HT1080 (cell line): ENCODE measurements at places on chromosomes 5 and 9.
A peak's percentile ranks its signal among the peaks of the same experiment; 100 is the strongest.

- no peak for DNase-seq
Observed at GRCh38 chr5:84986688-84987087, 602.0 kb upstream of the EDIL3 start.

DNA sequence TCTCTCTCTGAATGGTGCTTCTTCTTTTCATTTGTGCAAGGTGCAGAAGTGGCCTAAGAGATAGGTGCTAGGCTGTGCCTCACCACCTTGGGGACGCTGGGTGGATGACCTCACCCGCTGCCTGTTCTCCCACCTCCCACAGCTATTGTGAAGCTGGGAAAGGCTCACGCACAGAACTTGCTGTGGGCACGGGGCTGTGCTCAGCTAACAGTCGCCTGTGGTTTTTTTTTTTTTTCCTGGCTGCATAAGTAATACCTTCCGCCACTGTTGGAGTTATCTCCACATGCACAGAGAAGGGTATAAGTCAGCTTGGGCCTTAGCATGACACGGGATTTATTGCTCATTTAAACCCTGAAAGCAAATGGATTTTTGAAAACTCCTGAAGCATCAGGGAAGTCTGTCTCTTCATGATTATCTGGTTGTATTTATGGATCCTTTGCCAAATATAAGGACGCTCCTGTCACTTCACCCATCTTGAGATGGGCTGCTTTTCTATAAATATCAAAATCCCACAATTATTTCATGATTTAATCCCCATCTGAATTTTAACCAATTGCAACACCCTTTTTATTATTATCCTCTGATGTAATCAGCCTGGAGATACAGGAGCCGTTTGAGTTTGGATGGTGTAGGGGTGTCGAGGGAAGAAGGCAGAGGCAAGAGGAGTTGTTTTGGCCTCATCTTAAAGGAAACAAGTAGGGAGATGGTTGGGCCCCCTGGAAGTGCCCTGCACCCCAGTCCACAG lies 9.0 kb downstream of the DBH start:
- no peak for DNase-seq

DNA sequence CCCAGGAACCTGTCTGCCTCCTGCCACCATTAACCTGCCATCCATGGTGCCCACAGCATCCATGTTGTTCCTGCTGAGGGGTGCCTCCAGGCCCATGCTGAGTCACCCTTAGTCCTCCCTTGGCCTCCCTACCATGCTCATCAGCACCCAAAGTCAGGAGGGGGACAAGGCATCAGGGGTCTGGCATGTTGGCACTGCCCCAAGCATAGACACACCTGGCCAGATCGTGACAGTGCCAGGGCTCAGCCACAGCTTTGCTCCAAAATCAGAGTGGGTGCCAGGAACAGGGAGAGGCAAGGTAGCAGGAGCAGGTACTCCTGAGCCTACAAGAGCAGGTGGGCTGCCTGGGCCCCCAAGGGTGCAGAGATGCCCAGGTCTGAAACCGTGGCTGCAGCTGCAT lies 566.6 kb downstream of the TLE1 start:
- DNase-seq = no peak

- peak; percentile 47 for DNase-seq
Observed at GRCh38 chr9:120532475-120532874, 47.5 kb downstream of the CDK5RAP2 start.

GRCh38 chr5:15233566-15233965 lies 266.4 kb upstream of the FBXL7 start:
- no peak for DNase-seq

GRCh38 chr5:22250528-22250927 lies 602.6 kb downstream of the CDH12 start:
- DNase-seq = no peak
